ENCODE measurements at places on chromosomes 2 and 18.

GRCh38 chr2:58895857-58896256 lies 654.7 kb upstream of the FANCL start:
- DNase-seq: no peak

DNA sequence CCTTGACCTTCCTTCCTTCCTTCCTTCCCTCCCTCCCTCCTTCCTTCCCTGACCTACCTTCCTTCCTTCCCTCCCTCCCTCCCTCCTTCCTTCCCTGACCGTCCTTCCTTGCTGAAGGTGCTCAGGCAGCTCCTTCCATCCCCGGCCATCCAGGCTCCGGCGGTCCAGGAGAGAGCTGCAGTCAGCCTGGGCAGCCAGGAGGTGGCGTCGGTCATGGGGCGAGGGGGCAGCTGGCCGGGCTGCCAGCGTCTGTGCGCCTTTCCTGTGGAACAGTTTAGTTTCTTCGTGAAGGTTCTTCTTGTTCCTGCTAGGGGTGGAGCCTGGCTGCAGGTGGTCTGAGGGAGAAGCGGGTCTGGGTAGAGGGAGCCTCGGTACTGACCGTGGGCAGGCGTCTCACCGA lies 15.7 kb downstream of the GPR35 start:
- DNase-seq: peak; percentile 40

DNA sequence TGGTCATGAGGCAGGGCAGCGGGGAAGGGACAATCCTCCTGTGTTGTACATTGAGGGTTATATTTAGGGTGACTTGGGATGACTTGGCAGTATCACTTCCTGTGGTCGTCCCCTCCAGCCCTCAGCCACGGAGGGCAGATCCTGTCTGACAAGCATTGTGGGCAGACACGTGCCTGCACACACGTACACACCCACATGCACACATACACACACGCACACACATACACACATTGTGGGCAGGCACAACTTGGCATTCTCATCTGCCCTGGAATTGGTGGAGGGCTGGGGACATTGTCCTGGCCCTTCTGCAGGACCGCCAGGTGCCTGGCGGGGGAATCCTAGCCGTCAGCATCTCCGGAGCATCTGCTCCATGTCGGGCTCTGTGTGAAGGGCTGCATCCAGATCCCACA lies 47.6 kb downstream of the ODC1 start:
- no peak for DNase-seq

DNA sequence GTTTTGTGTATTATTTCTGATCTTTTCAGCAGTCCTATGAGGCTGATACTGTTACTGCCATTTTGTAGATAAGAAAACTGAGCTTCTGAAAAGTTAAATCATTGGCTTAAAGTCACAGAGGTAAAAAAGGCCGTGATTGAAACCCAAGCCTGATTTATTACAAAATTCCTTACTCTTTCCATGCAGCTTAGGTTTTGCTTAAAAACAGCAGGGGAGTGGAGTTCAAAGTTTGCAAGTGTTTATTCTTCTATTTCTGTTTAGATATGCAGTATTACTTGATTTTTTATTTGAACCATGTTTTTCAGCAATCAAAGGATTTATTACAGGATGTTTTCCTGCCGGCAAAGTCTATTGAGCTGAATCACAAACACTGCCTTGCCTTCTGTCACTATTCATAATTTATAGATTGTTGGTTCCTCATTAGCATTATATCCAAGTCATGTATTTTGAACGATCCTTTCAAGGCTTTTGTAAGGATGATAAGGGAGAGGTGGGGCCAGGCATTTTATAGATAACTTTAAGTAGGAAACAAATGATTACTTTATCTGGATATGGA lies 31.9 kb upstream of the MSTN start:
- DNase-seq: no peak
